ENCODE measurements at places on chromosomes 12 and 14.

- no peak for DNase-seq
Measured at GRCh38 chr14:71751264-71751663, 181.0 kb upstream of the RGS6 start.

DNA sequence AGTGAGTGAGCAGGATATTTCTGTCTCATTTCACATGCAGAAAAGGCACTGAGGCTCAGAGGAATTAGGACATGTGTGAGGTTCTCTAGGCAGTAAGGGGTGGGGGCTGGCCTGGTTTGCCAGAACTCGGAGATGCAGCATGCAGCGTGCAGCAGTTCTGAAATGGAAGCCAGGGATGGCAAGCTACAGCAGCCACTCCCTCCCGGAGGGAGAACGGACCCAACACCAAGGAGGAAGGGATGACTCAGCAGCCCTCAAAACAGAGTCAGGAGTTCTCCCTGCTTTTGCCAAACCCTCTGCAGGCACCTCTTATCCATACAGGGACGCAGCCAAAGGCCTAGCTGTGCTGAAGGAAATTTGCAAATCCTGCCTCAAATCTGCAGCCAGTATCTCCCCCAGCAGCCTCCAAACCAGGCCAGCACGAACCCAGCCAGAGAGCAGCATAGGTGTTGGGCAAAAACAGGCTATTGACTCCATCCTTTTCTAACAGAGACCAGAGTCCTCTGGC, 10.3 kb upstream of the SERPINA3 start:
- DNase-seq = no peak

DNA sequence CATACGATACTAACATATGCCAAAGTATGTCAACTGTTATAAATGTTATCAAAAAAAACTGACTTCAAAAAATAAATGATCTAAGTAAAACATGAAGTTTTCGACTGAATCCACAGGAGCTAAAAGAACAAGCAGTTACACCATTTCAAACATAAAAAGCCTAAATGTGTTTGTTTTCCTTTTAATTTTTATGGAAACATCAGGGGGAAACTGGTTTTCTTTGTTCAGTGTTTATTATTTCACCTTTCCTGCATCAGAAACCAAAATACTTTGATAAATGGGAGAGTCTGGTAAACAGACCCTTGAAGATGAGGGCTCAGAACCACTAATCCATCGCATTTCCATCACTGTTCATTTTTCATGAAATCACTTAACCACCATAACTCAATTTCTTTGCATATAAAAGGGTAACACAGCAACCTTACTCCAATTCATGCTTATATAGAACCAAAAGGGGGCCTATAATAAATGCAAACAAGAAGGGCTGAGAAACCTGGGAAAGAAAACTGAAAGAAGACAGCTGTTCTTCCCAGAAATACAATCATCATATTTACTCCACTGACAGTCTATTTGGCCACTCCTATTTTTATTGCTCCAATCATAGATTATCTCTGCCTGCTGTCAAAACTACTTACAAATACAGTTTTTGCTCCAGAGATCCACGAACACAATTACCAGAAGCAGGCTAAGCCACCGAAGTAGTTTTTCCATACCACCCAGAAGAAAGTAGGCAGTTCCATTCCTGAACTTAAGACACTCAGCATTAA, 17.0 kb downstream of the FGD6 start:
- DNase-seq = no peak

DNA sequence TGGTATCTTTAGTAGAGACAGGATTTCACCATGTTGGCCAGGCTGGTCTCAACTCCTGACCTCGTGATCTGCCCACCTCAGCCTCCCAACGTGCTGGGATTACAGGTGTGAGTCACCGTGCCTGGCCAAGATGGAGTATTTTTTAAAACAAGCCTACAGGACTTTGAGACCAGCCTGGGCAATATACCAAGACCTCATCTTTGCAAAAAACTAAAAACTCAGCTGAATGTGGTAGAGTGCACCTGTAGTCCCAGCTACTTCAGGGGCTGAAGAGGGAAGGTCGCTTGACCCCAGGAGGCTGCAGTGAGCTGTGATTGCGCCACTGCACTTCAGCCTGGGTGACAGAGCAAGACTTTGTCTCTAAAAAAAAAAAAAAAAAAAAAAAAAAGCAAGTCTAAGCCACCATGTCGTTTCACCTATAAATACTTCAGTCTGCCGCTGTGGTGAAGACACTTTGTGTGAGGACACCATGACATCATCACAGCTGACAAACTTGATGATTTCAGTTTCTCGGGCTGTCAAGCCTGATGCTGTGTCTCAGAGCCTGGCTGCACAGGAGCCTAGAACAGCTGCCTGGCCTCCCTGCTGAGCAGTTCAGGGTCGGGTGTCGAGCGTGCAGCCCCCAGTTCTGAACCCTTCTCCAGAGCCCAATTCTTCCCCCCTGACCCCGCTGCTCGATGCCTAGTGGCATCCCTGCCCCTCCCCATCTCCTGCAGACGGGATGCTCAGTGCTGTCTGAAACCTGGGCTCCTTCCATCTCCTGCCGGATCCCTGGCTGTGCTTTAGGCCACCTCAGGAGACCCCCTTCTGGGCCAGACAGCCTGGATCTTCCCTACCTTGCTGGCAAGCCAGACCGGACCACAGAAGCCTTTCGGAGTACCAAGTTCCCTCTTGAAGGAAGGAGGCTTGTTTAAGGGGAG, 119.2 kb upstream of the EVL start:
- DNase-seq = no peak
